ENCODE measurements at places on chromosomes 1 and 21. TPM values are rescaled to one million over a fixed set of nuclear protein-coding genes. Genes with fewer than 3 reads are reported as not detected.

- H3K27me3 ChIP-seq, result no peaks in the 10 kb centered on the region
- no peaks in the 10 kb centered on the region for H3K36me3 ChIP-seq
- H3K4me1 ChIP-seq, result no peaks in the 10 kb centered on the region
Measured at GRCh38 chr21:40719615-40720014, 127.3 kb downstream of the DSCAM start.

DNA sequence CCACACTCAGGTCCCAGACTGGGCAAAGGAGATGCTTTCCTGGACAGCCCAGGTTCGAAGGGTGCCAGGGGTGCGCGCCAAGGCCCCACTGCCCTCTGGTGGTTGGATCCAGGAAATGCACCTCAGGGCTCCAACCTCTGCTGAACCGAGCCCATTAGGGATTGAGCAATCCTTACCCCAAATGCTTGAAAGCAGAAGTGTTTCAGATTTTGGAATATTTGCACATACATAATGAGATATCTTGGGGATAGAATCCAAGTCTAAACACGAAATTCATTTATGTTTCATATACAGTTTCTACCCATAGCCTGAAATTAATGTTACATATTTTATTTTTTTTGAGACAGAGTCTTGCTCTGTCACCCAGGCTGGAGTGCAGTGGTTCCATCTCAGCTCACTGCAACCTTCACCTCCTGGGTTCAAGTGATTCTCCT, 57.4 kb downstream of the SLC9A1 start:
- H3K4me3 ChIP-seq, result no peak overlapping the region
- H3K4me1 ChIP-seq, result peaks cover 6% of the 10 kb centered on the region
- H3K36me3 ChIP-seq, result peaks cover 6% of the 10 kb centered on the region
- no peak overlapping the region for H3K27ac ChIP-seq
- no peaks in the 10 kb centered on the region for H3K27me3 ChIP-seq
- DNase-seq, result peak; percentile 77

PNRC2 gene
- 172 TPM for total RNA-seq

DNA sequence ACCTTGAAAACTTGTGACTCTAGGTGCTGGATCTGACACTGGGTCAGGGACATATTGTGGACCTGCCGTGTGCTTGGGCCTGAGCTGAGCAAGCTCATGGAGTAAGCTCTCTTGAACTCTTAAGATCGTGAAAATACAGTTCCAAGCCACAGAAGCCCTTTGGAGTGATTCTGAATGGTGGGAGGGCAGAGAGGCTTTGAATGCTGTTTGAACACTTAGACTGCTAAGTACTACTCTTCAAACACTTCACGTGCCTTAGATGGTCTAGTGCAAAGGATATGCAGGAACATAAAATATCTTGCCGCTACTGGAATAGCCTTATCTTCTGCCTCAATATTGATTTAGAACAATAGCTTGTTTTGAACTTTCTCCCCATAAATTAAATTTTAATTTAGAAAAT, 21.6 kb downstream of the ROR1 start:
- H3K36me3 ChIP-seq, result no peaks in the 10 kb centered on the region
- no peak for DNase-seq
- H3K27ac ChIP-seq, result no peak overlapping the region
- no peak overlapping the region for H3K4me3 ChIP-seq
- H3K4me1 ChIP-seq, result no peaks in the 10 kb centered on the region

LEFTY1 gene
- not detected for total RNA-seq

- DNase-seq, result no peak
- H3K4me3 ChIP-seq, result no peak overlapping the region
- H3K27me3 ChIP-seq, result peaks cover 4% of the 10 kb centered on the region
- H3K36me3 ChIP-seq, result no peaks in the 10 kb centered on the region
- H3K4me1 ChIP-seq, result no peaks in the 10 kb centered on the region
- H3K27ac ChIP-seq, result no peak overlapping the region
Measured at GRCh38 chr1:34268311-34268954, 91.7 kb downstream of the C1orf94 start.

UTS2 gene
- total RNA-seq, result not detected

NHLH1 gene
- 0.08 TPM for total RNA-seq

KRTAP8-1 gene
- not detected for total RNA-seq

GRCh38 chr21:38761531-38761930, 44.2 kb upstream of the ETS2 start:
- peaks cover 7% of the 10 kb centered on the region for H3K4me1 ChIP-seq
- H3K36me3 ChIP-seq, result no peaks in the 10 kb centered on the region
- DNase-seq, result no peak

- no peak for DNase-seq
- peaks cover 5% of the 10 kb centered on the region for H3K27me3 ChIP-seq
- no peak overlapping the region for H3K27ac ChIP-seq
- H3K4me1 ChIP-seq, result no peaks in the 10 kb centered on the region
- no peak overlapping the region for H3K4me3 ChIP-seq
- no peaks in the 10 kb centered on the region for H3K36me3 ChIP-seq
Measured at GRCh38 chr1:66644331-66644730, 107.9 kb upstream of the DYNLT5 start.

SPRR2D gene
- not detected for total RNA-seq

GRCh38 chr1:46342677-46343350, 2.2 kb downstream of the NSUN4 start:
- H3K27ac ChIP-seq, result peak overlapping the region; percentile 91
- DNase-seq, result no peak
- peaks cover 29% of the 10 kb centered on the region for H3K36me3 ChIP-seq
- H3K27me3 ChIP-seq, result no peaks in the 10 kb centered on the region
- H3K4me1 ChIP-seq, result peaks cover 27% of the 10 kb centered on the region

GRCh38 chr1:108852221-108852975, 4.5 kb downstream of the AKNAD1 start:
- DNase-seq, result no peak
- H3K27me3 ChIP-seq, result peaks cover 5% of the 10 kb centered on the region
- no peak overlapping the region for H3K27ac ChIP-seq
- H3K4me3 ChIP-seq, result no peak overlapping the region

TSSK3 gene
- total RNA-seq, result 0.98 TPM

DNA sequence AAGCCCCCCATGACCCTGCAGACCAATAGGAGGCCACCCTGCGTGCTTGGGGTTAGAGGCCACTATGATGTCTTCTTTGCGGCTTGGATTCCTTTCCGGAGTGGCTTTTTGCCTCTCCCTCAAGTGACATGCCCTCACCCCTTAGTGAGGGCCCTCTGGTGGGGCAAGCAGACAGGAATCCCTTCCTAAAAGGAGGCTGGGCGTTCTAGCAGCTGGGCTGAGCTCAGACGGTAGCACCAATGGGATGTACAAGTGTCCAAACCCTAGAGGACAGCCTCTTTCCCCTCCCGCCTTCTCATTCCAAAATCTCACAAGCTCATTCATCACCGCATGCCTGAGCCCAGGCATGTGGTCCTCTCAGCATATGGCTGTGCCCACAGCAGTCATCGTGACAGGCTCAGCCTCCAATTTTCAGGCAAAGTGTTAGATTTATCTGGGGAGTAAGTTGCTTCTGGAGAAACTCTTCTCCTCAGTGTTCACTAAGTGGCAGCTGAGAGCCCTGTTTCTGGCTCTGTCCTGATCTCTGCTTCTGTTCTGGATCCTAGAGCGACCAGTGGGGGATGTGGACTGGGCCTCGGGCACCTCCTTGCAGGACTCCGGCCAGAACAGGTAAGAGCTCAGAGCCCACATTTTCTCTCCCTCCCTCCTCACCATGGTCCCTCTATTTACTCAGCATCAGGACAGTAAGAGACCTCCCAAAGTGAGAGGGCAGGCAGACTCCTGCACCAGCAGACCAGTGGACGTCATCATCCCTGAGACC, 4.8 kb downstream of the KIAA1614 start:
- H3K4me1 ChIP-seq, result no peaks in the 10 kb centered on the region
- DNase-seq, result no peak
- no peak overlapping the region for H3K27ac ChIP-seq
- no peaks in the 10 kb centered on the region for H3K36me3 ChIP-seq

DNA sequence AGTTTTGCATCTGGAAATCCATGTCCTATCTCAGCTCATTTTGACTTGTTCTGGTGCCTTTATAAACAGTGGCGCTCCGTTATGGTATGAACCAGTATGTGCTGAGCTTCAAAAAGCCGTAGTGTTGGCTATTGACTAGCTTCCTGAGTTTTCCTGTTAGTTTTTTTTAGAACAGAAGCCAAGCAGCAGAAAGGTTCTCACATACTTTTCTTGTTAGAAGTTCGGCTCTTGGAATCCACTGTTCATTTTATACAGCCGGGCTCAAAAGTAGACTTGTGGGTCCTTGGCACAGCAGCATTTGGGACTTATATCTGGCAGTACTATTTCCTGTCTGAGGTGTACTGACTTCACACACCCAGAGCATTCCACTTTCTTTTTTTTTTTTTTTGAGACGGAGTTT, 63.8 kb downstream of the TBCE start:
- H3K4me1 ChIP-seq, result no peaks in the 10 kb centered on the region
- no peak overlapping the region for H3K4me3 ChIP-seq
- H3K27me3 ChIP-seq, result no peaks in the 10 kb centered on the region

- H3K27me3 ChIP-seq, result no peaks in the 10 kb centered on the region
- peaks cover 9% of the 10 kb centered on the region for H3K4me1 ChIP-seq
- H3K36me3 ChIP-seq, result peaks cover 6% of the 10 kb centered on the region
- DNase-seq, result no peak
Measured at GRCh38 chr1:54267815-54268761, 68.1 kb downstream of the MRPL37 start.

GRCh38 chr1:245480393-245481120, 325.8 kb downstream of the KIF26B start:
- no peaks in the 10 kb centered on the region for H3K4me1 ChIP-seq
- no peak overlapping the region for H3K4me3 ChIP-seq
- DNase-seq, result no peak
- no peaks in the 10 kb centered on the region for H3K27me3 ChIP-seq
- H3K27ac ChIP-seq, result no peak overlapping the region
- H3K36me3 ChIP-seq, result no peaks in the 10 kb centered on the region

GRCh38 chr1:51842261-51842660, 36.3 kb downstream of the NRDC start:
- no peak overlapping the region for H3K4me3 ChIP-seq
- peaks cover 26% of the 10 kb centered on the region for H3K36me3 ChIP-seq
- no peaks in the 10 kb centered on the region for H3K27me3 ChIP-seq
- peaks cover 3% of the 10 kb centered on the region for H3K4me1 ChIP-seq
- DNase-seq, result no peak

DNA sequence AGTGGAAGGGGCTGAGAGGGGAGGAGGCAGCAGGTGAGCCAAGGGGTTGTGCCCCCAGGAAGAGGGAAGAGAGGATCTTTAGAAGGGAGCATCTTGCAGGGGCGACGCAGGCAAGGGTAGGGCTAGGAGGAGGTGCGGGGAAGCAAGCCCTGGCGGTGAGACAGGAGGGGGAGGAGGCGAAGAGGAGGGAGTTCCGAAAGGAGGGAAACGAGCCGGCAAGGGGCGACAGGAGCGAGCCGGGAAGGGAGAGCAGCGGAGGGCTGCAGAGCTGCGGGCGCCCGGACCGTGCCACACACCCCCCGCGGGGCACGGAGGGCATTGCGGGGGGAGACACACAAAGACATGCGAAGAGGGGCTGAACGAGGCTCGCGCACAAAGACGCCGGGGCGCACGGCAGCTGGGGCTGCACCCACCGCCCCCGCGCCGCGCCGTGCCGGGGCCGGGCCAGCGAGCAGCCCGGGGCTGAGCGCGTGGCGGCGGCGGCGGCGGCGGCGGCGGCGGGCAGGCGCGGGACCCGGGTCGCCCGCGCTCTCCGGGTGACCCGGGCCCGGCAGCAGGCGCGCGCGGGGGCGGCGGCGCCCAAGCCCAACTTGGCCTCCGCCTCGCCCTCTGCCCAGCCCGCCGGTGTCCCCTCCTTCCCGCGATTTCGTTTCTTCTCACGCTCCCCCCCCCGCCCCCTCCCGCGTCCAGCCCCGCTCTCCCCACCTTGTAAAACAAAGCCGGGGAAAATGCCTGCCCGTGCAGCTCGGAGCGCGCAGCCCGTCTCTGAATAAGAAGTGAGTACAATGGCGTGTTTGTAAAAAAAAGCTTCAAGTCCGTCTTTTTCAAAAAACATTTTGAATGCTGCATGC, at the start of gene KCNK2:
TSS of gene KCNK2 (plus strand) at position 206 of the 851 bp plus-strand sequence. CDS start 649 bp downstream, outside the sequence.
- H3K27me3 ChIP-seq, result peaks cover 50% of the 10 kb centered on the region
- no peak within 1 kb of the TSS for H3K27ac ChIP-seq
- DNase-seq, result no peak
- no peaks in the 10 kb centered on the region for H3K36me3 ChIP-seq

GNG4 gene
- total RNA-seq, result not detected

DNA sequence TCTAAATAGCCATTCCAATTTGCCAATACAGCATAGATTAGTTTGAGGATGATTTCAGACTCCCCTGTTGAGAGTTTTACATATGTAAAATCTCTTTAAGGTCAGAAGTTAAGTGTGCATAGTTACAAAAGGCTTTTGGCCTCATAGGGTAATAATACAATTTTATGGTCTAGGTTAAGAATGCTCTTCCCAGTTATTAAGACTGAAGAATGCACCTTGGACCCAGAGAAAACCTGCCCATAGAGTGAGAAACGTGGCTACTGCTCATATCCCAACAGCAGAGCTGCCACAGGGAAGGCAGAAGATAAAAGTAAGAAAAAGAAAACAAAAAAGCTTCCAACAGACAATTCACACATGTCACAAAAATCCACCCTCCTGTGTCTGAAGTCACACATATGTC, 255.9 kb downstream of the LMO4 start:
- H3K27me3 ChIP-seq, result no peaks in the 10 kb centered on the region
- no peaks in the 10 kb centered on the region for H3K4me1 ChIP-seq
- H3K27ac ChIP-seq, result no peak overlapping the region
- no peak for DNase-seq
- H3K36me3 ChIP-seq, result no peaks in the 10 kb centered on the region
- H3K4me3 ChIP-seq, result no peak overlapping the region

DNA sequence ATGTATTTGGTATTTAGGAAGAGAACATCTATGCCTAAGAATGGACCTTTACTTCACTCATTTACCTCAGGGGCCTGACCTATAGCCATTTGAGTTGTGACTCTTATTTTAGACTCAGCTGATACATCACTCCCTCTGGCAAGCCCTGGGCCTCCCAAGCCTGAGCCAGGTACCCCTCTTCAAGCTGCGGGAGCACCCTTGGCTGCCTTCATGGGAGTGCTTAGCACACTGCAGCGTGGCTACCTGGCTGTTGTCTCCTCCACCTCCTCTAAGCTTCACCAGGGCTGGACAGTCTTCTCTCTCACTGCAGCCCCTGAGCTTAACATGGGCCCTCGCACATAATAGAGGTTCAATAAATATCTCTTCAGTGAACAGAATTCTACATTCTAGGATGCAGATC, 23.5 kb upstream of the LHX4 start:
- no peaks in the 10 kb centered on the region for H3K4me1 ChIP-seq
- DNase-seq, result no peak
- H3K36me3 ChIP-seq, result no peaks in the 10 kb centered on the region
- H3K27me3 ChIP-seq, result peaks cover 3% of the 10 kb centered on the region
- H3K27ac ChIP-seq, result no peak overlapping the region

- H3K36me3 ChIP-seq, result no peaks in the 10 kb centered on the region
- H3K27ac ChIP-seq, result no peak overlapping the region
- no peaks in the 10 kb centered on the region for H3K4me1 ChIP-seq
- H3K27me3 ChIP-seq, result no peaks in the 10 kb centered on the region
Measured at GRCh38 chr1:218408942-218409341, 63.8 kb downstream of the TGFB2 start.

GRCh38 chr1:116751146-116751545, 3.1 kb upstream of the CD2 start:
- no peaks in the 10 kb centered on the region for H3K27me3 ChIP-seq
- H3K36me3 ChIP-seq, result no peaks in the 10 kb centered on the region
- H3K4me1 ChIP-seq, result peaks cover 18% of the 10 kb centered on the region
- H3K4me3 ChIP-seq, result no peak overlapping the region

- DNase-seq, result peak; percentile 16
- no peaks in the 10 kb centered on the region for H3K27me3 ChIP-seq
- peaks cover 68% of the 10 kb centered on the region for H3K36me3 ChIP-seq
Measured at GRCh38 chr1:6037338-6037762, 8.3 kb upstream of the KCNAB2 start.

NGF gene
- total RNA-seq, result not detected

FCAMR gene
- total RNA-seq, result not detected
